T-helper 1 cell (primary cell): ENCODE measurements at places on chromosomes 11 and 22.
A peak's percentile ranks its signal among the peaks of the same experiment; 100 is the strongest.

DNA sequence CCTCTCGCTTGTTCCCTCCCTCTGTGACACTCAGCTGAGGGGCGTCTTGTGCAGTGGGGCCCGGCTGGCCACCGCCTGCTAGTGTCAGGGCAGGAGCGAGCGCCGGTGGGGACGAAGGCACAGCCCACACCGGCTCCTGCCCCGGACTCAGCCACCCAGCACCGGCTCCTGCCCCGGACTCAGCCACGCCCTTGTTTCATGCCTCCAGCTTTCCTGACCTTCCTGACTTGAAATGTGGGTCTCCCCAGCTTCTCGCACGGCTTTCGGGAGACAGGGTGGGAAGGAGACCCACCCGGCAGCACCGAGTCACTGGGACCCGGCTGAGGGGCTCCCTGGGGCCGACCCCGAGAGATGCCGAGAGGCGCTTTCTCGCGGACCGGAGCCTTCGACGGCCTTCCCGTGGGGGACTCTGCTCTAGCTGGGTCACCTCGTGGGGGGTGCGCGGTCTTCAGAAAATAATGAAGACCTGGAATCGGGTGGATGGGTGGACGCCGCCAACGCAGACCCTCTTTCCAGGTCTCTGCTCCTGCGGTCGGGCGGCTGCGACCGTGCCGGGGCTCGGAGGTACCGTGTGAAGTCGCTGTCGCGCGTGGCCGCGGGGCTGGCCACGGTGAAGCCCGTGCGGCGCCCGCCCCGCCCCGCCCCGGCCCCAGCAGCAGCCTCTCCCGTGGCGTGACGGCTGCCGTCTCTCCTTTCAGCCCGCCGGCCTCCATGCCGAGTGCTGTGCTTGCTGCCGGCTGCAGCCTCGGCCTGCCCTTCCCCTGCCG is 10.2 kb downstream of the GLB1L2 start:
- no peak for DNase-seq

- peak; percentile 52 for DNase-seq
Observed at GRCh38 chr11:118443590-118444218, 7.4 kb downstream of the KMT2A start.

DNA sequence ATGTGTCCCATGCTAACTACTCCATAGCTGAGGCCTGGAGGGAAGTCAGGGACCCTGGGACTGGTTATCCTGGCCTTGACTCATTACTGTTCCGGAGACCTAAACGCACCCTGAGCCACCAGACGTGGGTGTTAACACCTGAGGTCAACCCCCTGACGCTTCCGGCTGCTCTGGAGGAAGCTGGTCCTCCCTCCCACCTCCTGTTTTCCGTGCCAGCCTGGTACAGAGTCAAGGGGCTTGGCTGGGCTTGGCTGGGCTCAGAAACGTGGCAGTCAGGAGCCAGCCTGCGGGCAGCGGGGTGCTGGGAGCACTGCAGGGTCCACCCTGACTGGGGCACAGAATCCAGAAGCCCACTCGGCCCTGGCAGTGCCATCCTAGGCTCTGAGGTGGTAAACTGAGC is 2.6 kb downstream of the TMPRSS4 start:
- no peak for DNase-seq

DNA sequence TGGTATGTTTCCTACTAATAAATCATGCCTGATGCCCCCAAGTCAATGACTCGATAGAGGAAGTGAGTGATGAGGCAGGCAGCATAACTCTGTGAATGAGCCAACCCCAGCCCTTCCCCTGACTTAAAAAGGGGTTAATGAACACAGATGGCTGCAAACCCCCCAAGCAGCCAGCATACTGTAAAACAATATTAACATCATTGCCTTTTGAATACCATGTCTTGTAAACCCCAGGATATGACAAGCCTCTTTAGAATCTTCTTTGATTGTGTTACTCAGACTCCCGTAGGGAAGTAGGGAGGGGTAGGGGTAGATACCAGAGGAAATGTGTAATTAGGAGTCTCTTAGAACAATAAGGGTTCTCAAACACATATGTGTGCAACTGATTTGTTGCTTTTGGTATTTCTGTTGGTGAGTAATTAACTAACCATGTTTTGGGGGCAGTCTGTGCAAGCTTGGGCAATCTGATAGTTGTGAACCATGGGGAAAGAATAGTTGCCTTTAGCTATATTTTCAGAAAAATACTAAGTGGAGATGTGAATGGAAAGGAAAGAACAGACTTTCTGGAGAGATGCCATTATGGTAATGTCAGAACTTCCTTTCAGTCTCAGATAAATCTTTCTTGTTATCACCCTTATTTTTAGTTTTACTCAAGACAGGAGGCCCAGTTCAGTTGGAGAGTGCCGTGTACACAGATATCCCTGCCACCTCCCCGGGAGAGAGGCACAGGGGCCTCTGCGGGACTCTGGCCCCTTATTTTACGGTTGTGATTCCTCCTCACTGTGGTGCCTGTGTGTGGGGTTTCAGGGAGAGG is 701.8 kb downstream of the NTM start:
- no peak for DNase-seq
